ENCODE measurements at places on chromosomes 2 and 18.

- peak; percentile 82 for DNase-seq
Measured at GRCh38 chr2:180980106-180980942, at the start of gene UBE2E3. TSS of gene UBE2E3 (plus strand) at chr2:180980605. CDS start at chr2:180982043, 1,438 bp downstream.

DNA sequence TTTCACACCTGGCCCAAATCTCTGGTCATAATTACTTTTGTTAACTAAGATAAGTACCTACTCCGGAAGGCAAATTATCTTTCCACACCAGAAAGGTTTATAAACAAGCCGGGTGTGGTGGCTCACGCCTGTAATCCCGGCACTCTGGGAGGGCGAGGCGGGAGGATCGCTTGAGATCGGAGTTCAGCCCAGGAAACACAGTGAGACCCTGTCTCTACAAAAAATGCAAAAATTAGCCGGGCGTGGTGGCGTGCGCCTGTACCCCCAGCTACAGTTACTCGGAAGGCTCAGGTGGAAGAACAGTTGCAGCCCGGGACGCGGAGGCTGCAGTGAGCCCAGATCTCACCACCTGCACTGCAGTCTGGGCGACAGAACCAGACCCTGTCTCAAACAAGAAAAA is 2.1 kb downstream of the PUM2 start:
- no peak for DNase-seq

DNA sequence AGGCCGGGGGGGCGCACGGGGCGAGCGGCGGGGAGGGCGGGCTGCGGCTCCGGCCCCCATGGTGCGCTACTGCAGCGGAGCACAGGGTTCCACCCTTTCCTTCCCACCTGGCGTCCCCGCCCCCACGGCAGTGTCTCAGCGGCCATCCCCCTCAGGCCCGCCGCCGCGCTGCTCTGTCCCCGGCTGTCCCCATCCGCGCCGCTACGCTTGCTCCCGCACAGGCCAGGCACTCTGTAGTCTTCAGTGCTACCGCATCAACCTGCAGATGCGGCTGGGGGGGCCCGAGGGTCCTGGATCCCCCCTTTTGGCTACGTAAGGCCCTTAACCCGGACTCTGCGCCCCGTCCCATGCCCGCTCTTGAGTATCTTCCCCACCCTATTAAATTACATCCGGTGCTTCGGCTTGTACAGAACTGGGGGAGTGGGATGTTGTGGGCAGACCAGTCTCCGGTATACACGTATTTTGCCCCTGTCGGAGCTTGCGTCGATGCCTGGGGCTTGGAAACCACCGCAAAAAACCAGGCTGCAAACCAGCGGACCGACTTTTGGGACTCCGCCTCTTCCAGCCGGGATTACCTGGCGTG is 598 bp upstream of the WBP1 start:
- DNase-seq = no peak

- no peak for DNase-seq
Measured at GRCh38 chr2:34979148-34979547, 1376.4 kb upstream of the CRIM1 start.

- DNase-seq = no peak
Measured at GRCh38 chr2:75792146-75792545, 81.4 kb upstream of the GCFC2 start.

DNA sequence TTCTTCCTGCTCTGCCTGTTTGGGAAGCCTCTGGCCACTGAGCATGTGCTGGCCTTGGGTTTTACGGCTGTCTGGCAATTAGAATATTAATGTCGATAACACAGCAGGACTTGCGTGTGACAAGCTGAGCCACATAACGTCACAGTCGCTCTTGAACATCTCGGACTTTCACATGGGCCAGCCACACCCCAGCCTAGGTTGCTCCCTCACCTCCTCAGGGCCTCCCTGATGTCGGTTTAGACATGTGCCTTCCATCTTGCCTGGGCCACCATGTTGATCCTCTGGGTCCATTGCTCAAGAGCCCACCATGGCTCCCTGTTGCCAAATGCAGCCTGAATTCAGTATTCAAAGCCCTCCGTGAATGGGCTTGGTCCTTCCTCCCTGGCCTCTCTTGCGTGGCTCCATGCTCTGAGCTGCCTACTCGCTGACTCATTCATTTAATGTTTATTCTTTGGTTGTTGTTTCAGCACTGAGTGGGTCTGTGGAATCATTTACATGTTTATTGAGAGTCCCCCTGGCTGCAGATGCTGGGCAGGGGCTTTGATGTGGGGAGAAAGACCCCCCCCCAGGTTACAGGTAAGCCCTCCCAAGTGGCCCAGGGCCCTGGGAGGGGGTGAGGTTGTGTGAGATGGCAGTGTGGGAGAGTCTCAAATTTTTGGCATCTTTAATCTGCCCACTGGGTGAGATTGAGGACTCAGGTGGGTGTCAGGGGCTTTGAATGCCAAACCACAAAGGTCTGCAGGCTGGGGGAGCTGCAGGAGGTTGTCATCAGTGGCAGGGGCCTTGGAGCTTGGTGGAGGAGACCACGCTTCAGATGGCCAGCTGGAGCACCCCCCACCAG is 62.0 kb downstream of the ODC1 start:
- DNase-seq = peak; percentile 29

GRCh38 chr2:44549099-44549471 is 187.3 kb downstream of the CAMKMT start:
- peak; percentile 89 for DNase-seq

- peak; percentile 84 for DNase-seq
Measured at GRCh38 chr2:200077210-200077650, 121.8 kb downstream of the MAIP1 start.

GRCh38 chr2:73614105-73614504 is 28.1 kb downstream of the NAT8 start:
- DNase-seq = no peak

- no peak for DNase-seq
Measured at GRCh38 chr2:15745907-15746702, 154.4 kb downstream of the DDX1 start.

GRCh38 chr18:56559044-56559443 is 79.3 kb downstream of the TXNL1 start:
- no peak for DNase-seq

- peak; percentile 82 for DNase-seq
Measured at GRCh38 chr2:112065966-112066365, 10.9 kb downstream of the TMEM87B start.

DNA sequence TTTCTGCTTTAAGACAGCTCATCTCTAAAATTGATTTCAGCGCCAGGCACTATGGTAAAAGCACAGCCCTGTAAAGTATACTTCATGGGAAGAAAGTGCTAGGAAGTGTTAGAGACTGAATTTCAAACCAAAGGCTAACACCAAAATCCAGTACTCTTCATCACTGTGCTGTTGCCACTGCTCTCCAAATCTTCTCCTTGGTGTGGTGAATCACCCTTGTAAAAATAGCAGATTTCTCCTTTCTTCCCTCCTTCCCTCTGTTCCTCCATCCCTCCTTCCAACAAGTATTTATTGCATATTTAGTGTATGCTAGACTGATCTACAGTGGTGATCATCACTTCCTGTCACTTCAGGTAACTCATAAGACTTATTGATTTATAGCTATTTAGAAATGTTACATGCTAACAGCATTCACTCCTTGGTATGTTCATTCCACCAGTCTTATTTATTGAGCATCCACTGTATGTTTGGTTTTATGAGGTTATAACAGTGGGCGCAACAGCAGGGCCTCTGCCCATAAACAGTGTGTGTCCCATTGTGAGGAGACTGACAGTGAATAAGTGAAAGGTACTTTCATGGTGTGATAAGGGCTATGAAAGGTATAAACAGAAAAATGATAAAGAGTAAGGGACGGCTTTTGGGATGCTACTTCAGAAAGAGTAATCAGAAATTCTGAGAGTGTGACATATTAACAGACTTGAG is 20.0 kb downstream of the KDM3A start:
- no peak for DNase-seq

- DNase-seq = no peak
Measured at GRCh38 chr18:67135981-67136380, 380.5 kb downstream of the DSEL start.

GRCh38 chr2:43605851-43606250 is 10.0 kb upstream of the THADA start:
- DNase-seq = no peak

DNA sequence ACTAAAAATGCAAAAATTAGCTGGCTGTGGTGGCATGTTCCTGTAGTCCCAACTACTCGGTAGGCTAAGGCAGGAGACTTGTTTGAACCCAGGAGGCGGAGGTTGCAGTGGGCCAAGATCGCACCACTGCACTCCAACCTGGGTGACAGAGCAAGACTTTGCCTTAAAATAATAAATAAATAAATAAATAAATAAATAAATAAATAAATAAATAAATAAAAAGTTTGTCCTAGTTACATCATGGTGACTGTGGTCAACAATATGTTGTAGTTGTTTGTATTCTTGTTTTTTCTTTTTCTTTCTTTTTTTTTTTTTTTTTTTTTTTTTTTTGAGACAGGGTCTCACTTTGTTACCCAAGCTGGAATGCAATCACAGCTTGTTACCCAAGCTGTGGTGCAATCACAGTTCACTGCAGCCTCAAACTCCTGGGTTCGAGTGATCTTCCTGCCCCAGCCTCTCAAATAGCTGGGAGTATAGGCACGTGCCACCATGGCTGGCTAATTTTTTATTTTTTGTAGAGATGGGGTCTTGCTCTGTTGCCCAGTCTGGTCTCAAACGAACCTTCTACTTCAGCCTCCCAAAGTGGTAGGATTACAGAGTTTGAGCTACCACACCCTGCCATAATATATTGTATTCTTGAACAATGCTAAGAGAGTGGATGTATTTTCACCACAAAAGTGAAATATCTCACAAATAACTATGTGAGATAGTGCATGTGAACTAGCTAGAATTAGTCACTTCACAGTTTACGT is 185.0 kb downstream of the PHLPP1 start:
- DNase-seq = no peak

DNA sequence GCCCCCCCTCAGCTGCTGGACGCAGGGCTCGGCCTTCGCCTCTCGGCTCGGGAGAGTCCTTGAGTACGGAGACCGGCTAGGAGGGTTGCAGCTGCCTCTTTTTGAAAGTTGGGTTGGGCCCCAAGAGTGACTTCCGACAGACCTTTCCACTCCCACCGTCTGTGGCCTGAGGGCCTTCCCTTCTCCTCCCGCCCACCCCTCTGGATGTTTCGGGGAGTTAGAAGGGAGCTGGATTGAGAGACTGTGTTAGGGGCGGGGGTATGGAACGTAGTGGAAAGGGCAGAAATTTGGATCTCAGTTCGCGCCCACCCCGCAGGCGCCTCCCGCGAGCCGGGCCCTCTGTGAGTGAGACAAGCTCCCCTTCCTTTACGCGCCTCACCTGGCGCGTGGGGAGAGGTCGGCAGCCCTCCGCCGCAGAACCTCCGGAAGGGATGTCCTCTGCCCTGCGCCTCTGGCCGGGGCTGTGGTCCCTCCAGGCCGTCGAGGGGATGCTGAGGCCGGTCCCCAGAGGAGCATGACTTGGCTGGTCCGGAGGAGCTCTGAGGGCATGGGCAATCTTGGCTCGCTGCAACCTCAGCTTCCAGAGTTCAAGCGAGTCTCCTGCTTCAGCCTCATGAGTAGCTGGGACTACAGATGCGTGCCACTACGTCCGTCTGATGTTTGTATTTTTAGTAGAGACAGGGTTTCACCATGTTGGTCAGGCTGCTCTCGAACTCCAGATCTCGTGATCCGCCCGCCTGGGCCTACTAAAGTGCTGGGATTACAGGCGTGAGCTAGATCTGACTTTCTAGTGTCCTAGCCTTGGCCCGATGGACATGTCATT is 15.9 kb downstream of the C2orf74 start:
- DNase-seq = peak; percentile 19

DNA sequence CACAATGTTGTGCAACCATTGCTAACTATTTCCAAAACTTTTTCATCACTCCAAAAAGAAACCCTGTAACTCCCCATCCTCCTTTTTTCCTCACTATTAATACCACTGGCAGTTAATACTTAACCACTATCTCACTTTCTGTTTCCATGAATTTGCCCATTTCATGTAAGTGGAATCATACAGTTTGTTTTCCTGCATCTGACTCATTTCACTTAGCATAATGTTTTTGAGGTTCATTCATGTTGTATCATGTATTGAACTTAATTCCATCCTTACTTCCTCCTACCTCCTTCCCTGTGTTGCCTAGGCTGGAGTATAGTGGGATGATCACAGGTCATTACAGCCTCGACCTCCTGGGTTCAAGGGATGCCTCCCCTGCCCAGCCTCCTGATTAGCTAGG is 68.3 kb downstream of the FAM117B start:
- DNase-seq = no peak

- DNase-seq = no peak
Measured at GRCh38 chr2:216845426-216845825, 14.4 kb downstream of the TNP1 start.

GRCh38 chr2:35989503-35989902 is 366.1 kb upstream of the CRIM1 start:
- DNase-seq = no peak

- DNase-seq = no peak
Measured at GRCh38 chr2:215685238-215685990, 249.5 kb upstream of the FN1 start.

DNA sequence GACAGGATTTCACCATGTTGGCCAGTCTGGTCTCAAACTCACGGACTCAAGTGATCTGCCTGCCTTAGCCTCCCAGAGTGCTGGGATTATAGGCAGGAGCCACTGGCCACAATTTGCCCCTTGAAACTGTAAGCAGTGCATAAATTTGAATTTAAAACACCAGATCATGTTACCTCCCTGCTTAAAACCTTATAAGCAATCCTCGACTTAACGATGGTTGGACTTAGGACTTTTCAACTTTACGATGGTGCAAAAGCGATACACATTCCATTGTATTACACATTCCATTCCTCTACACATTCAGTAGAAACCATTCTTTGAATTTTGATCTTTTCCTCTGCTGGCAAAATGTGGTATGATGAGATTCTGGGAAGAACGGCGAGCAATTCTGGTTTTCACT is 23.2 kb upstream of the EFR3B start:
- no peak for DNase-seq

DNA sequence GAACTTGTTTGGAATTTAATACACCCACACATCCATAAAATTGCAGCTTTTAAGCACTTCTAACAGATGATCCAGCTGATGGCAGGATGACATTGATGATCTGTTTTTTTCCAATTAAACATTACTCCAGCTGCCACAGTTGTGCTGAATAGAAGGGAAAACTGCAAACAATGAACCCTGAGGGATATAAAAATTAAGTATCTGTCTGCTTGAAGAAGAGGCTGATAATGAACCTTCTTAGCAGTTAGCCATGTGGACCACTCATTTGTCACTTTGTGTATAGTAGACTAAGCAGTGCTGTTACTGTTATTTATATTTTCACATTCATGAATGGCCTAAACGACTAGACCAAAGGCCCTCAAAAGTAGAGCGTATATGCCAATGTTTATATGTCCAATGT is 1201.0 kb upstream of the LRRTM1 start:
- DNase-seq = no peak

DNA sequence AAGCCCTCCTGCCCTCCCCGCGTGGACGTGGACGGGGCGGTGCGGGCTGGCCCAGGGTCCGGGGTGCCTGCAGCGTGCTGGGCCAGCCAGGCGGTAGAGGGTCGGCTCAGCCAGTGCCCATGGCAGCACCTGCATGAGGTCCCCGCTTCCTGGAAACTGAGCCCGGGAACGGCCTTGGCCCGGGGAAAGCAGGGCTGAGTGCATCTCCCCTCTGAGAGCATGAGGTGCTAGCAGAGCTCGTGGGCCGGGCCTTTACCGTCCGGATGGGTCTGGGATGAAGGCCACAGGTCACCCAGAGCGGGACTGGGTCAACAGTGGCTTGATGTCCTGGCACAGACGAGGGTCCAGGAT is 39.8 kb downstream of the TSHZ1 start:
- DNase-seq = no peak
